ENCODE measurements at places on chromosomes 2 and 18.

GRCh38 chr2:216971593-216971992, 111.7 kb upstream of the TNP1 start:
- no peak for DNase-seq

GRCh38 chr2:12918835-12919445, 202.2 kb downstream of the TRIB2 start:
- no peak for DNase-seq

DNA sequence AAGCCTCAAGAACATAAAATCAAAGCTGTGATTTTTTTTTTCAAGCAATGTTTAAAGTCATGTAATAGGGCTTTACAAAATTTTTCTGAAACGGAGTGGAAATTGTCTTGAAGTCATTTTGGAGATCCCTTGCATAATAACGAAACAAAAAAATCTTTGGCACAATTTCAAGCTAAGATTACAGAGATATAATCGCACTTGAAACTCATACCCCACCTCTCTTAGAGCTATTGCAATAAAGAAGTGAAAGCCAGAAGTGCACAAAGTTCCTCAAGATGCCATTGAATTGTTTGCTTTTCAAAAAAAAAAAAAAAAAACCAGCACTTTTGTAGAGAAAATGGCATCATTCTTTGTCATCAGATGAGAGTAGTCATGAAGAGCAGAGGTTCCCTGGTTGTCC, 152.3 kb downstream of the PAX3 start:
- DNase-seq: no peak

GRCh38 chr2:157735532-157735931, 106.9 kb upstream of the ACVR1C start:
- DNase-seq: no peak

GRCh38 chr18:80232030-80232429, 15.3 kb downstream of the PARD6G start:
- no peak for DNase-seq

DNA sequence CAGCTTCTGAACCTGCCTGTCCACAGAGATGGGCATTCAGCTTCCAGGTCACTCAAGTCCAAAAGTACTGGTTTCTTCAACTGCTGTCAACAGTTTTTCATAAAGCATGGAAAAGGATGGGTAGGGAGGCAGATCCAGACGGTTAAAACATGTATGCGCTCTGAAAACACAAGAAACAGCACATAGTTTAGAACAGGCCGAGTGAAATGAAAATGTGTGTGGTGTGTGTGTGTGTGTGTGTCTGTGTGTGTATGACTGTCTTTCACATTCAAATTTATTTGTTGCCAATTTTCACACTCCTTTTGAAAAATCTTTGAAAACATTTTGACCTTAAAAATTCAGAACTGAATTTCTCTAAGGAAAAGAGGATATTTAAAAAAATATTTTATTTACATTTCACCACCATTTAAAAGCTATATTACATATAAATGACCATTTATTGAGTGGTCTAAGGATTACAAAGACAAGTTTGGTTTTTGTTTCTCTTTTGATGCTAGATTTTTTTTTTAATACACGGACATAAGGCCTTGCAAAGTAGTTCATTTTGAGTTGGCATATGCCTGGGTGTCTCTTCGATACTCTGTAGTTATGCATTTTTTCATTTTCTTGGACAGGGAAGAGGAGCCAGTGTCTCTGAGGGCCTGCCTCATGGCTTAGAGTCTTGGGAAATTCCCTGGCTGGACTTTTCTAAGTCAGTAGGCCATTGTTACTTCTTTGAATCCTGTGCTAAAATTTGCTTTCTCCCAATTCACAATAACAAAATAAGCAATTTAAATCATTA, 30.0 kb upstream of the STK17B start:
- peak; percentile 13 for DNase-seq

DNA sequence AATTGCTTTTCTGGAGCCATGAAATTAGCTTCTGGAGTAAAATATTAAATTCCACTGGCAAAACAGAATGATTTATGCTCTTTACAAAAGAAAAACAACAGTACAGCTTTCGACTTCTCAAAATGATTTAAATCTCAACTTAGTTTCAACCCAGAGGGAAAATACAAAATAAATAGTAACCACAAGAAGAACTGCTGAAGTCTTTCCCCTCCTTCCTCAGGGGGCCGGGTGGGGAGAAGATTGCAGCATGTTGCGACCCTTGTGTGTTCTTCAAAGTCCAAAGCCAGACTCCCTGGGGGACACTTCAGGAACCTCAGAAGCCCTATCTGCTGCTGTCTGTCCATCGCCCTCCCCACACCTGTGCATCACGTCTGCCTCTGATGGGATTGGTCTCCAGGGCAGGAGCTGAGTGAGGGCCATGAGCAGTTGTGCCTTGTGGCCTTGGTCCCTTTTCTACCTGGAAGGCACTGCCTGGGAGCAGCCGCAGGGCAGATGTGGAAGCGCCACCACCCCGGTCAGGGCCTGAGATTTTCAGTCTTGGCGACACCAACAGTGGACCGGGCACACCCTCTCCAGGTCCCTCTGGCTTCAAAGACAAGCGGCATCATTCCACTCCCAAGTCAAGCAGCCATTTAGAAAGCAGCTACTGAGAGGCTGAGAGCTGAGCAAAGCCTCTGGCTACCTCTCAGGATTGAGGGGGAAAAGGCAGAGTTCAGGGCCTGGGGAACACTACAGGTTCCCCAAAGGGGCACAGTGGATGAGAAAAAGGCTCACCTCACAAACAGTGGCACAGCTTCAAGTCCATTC, 210.1 kb upstream of the RAB6C start:
- no peak for DNase-seq

GRCh38 chr18:23885750-23886149, 128.8 kb upstream of the TTC39C start:
- DNase-seq: no peak

- DNase-seq: no peak
Measured at GRCh38 chr2:148201075-148202004, 180.4 kb downstream of the MBD5 start.

GRCh38 chr2:102083393-102083703, 59.2 kb upstream of the IL1R1 start:
- DNase-seq: no peak

DNA sequence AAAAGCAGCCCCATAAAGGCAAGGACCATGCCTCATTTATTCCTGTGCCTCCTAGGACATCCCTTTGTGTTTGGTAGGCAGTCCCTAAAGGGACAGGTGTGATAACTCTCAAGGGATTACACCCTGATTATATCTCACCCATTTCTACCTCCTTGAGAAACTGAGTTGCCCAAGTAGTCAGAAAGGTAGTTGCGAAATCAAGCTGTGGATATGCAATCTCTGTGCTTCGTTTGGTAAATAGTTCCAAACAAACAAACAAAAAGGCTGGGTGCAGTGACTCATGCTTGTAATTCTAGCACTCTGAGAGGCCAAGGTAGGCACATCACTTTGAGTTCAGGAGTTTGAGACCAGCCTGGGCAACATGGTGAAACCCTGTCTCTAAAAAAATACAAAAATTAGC, 100.2 kb upstream of the ARL5A start:
- DNase-seq: peak; percentile 63

GRCh38 chr18:67222887-67223286, 293.6 kb downstream of the DSEL start:
- DNase-seq: no peak

DNA sequence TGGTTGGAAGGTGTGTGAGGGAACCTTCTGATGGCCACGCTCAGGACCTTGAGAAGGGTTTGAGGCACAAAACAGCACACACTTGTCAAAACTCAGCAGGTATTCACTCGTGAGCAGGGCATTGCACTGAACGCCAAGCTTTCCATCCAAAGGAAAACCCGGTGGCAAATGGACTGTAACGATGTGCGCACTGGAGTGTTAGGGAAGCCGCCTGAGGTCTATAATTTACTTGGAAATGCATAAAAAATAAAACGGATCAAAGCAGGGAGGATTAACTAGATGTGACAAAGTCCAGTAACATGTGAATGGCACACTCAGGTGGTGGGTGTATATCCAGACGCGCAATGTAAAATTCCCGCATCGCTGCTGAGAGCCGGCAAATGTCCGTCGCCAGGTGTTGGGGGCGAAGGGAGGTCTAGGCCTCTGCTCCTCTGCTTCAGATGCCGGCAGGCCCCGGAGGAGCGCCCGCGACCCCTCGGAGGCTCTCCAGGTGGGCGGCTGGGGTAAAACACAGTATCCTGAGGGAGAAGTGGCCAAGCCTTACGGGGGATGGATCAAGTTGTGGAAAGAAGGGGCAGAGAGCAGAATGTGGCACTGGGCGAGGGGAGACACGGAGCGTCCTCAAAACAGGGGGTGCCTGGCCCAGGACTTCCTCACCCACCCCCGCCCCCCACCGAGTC, 15.3 kb downstream of the HES6 start:
- DNase-seq: no peak

DNA sequence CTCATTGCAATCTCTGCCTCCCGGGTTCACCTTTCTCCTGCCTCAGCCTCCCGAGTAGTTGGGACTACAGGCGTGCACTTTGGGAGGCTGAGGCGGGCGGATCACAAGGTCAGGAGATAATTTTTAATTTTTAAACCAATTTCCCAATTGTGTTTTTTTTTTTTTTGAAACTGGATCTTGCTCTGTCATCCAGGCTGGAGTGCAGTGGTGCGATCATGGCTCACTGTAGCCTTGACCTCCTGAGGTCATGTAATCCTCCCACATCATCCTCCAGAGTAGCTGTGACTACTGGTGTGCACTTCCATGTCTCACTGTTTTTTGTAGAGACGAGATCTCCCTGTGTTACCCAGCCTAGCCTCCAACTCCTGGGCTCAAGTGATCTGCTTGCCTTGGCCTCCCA, 49.3 kb downstream of the GLS start:
- no peak for DNase-seq

DNA sequence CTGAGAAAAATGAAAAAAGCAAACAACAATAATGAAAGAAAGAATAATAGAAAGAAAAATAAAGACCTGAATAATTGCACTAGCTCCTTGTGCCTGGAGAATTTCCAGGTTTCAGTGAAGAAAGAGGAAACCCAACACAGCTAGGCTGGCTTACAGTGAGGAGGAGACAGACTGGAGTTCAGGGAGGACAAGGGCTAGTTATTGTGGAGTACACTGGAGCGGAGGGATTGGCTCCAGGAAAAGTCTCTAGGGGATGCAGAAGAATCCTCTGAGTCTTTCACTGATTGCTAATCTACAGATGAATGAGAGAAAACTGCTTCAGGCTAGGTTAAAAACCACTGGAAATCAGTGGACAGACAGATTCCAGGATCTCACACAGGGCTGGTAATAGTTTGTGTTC, 163.6 kb upstream of the RBMS1 start:
- DNase-seq: no peak

DNA sequence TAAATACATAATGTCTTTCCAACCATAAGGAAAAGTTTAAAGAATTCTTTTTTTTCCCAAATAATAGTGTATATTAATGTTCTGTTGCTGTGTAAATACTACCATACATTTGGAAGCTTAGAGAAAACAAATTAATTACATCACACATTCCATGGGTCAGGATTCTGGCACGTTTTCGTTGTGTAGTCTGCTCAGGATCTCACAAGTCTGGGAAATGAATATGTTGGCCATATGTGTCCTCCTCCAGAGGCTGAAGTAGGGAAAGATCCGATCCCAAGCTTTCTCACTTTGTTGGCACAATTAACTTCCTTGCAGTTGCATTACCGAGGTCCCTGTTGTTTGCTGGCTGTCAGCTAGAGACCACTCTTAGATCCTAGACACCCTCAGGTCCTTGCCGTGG, 83.9 kb downstream of the RPRM start:
- DNase-seq: no peak

DNA sequence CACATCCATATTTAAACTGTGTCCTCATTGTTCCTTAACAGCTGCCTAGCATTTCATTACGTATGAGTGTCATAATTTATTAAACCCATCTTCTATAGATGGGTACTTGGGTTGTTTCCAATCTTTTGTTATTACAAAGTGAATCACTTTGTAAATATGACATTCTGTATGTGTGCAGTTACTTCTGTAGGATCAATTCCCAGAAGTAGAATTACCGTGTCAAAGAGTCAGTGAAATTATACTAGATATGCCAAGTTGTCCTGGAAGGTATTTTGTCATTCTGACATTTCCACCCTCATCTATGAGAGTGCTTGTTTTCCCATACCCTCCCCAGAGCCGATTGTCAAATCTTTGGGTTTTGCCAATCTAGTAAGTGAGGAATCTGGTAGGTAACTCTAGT, 194.5 kb upstream of the APCDD1 start:
- no peak for DNase-seq

DNA sequence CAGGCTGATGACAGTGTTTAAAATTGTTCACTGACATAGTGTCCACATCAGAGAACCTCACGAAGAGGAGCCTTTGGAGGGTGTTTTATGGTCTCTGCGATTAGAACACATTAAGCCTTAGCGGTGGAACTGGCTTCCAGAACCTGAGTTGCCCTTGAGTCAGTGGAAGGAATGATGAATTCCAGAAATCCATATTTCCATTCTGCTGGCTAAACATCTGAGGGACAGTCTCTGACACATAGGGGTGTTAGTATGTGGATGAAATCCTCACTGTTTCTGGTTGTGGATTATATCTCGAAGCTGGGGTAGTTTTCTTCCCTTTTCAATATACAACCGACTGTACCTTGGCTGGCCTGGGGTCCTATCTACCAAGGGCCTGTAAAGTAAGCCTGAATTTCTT, 4.0 kb downstream of the CASP10 start:
- no peak for DNase-seq

DNA sequence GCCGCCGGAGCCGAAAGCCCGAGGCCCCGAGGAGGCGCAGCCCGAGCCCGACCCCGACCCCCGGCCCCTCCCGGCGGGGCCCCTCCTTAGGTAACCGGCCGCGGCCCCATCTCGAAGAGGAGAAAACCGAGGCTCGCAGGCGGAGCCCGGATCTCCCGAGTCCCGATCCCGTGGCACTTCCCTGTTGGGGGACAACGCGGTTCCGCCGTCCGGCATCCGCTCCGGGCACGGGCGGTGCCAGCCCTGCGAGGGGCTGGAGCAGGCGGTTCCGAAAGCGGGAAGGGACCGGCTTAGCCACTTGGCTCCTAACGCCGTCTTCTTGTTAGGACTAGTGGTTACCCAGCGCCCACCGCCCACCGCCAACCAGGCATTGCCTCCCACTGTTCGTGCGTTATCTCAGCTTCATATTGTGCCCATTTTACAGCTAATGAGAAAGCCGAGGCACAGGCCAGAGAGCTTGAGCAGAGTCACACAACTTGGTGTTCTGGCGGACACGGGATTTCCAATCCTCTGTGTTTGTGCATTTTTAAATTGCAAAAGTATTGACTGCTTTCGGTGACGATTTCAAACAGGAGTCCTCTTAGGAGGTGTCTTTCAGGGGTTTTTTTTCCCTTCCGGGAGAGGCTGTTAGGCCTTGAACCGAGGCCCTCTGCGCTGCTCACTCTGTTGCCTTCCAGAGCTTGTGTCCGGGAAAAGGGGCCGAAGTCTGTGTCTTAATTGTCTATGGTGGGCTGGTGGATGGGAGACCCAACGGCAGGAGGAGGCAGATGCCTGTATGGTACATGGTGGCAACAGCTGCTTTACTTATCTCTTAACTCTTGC, 562 bp downstream of the CENPA start:
- no peak for DNase-seq

GRCh38 chr2:141770530-141770929, 360.3 kb downstream of the LRP1B start:
- DNase-seq: no peak

DNA sequence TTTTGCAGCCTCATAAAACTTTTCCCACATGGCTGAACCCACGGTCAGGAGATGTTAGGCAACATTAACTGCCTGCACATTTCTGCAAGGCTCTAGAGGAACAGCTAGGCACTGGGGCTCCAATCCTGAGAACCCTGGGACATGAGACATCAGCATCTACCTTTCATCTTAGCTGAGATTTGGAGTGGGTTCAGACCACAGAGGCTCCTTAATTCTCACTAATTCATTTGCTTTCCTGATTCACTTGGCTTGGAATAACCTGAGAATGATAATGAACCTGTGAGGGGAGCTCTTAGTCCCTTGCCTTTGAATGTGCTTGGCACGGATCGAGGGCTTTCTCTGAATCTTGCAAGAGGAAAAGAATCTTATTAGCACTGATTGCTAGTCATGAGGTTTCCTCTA, 266.2 kb downstream of the FIGN start:
- no peak for DNase-seq

Data from CD14-positive monocyte (primary cell).